Suprapubic skin (tissue), 4 donors: ENCODE measurements at places on chromosomes 12 and 14. TPM values are rescaled to one million over a fixed set of nuclear protein-coding genes. Genes with fewer than 3 reads are reported as not detected.

Gene KRT3
- not detected for total RNA-seq

Gene CIT
- 12.4 TPM for total RNA-seq

Gene NR4A1
- 141 TPM for total RNA-seq

Gene SLC10A1
- not detected for total RNA-seq

Gene NPFF
- total RNA-seq = not detected

Gene ZBTB42
- 6.9 TPM for total RNA-seq

Gene SERPINA5
- 4.5 TPM for total RNA-seq

Gene SLC39A2
- total RNA-seq = 46.7 TPM

Gene GPR135
- total RNA-seq = 1.3 TPM

Gene RERG
- total RNA-seq = 13.8 TPM

Gene TSPAN8
- 8.3 TPM for total RNA-seq

GRCh38 chr14:104597576-104597975, 7.0 kb downstream of the TMEM179 start:
- no peak for DNase-seq

- DNase-seq = no peak
These were observed 77.6 kb upstream of the SLC35F4 start for GRCh38 chr14:57943541-57943940.

DNA sequence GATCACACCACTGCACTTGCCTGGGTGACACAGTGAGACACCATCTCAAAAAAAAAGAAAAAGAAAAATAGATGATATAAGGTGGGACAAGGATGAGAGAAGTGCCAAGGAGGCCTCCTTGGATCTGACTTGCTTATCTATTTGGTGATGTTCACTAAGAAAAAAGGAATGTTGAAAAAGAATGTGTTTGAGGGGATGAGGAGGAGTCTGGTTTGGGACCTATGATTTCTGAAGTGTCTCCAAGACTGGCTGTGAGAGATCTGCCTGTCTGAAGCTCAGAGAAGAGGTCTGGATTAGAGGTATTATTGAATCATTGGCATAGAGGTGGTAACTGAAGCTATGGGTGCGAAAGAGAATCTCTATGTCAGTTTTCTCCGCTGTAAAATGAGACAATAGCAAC, 42.8 kb downstream of the BCAT1 start:
- DNase-seq = no peak

DNA sequence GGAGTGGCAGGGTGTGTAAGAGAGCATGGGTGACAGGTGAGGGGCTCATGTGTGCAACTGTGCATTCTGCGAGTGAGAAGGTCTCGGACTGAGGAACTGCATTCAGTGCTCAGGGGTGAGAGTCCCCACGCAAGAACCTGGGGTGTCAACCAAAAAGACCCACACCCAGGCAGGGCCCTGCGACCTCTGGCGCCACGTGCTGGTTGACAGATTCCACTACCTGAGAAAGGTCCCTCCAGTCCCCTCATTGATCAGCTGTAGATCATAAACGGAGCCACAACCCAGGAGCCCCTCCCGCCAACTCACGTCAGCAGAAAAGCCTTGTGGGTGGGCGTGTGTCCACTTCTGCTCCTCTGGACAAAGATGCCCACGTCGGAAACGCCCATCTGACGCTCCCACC, 98.7 kb downstream of the ASCL4 start:
- no peak for DNase-seq

- no peak for DNase-seq
These were observed 96.9 kb downstream of the FIGNL2 start for GRCh38 chr12:51751661-51752060.

GRCh38 chr12:6894321-6894720, 10.3 kb upstream of the LRRC23 start:
- DNase-seq = no peak

DNA sequence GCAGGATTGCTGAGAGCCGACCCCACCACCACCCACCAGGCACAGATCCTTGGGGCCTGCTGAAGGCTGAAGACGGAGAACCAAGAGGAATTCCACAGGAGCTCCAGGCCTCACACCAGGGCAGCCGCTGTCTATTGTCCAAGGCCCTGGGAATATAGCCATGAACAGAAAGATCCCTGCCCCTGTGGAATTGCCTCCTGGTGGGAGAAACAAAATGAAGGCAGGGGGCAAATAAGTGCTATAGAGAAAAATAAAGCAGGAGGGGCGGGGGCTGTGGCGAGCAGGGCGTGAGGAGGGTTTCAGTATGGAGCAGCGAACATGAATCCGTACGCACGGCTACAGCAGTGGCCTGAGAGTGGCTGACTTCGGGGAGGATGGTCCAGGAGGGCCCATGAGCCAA, 96.1 kb downstream of the EML1 start:
- no peak for DNase-seq

- DNase-seq = peak; percentile 44
These were observed 84.3 kb upstream of the DIO3 start for GRCh38 chr14:101476916-101477553.

GRCh38 chr12:105281694-105282049, 45.7 kb upstream of the APPL2 start:
- DNase-seq = no peak

DNA sequence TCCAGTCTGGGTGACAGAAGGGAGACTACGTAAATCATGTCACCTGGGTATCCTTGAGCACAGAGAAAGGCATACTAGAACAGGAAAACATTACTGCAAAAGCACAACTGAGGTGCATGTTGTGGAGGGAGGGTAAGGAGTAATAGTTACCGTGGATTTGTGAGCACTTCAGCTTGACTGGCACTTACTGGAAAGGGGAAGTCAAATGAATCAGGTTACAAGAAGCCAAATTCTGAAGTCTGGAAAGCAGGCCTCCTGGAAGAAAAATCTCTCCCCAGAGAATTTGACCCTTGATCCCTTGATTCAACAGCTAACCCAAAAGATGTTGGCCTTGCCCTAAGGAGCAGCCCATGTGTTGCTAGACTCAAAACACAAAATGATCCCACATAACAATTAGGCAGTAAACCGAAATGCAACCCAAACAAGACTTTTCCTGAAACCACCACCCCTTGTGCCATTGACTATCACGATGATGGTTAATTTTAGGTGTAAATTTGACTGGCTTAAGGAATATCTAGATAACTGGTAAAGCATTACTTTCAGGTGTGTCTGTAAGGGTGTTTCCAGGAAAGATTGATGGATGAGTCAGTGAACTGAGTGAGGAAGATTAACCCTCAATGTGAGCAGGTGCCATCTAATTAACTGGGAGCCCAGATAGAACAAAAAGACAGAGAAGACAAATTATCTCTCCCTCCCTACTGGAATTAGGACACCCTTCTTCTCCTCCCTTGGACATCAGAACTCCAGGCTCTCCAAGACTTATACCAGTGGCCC, 108.8 kb downstream of the SLC25A21 start:
- DNase-seq = no peak

GRCh38 chr14:97077253-97077653, 280.1 kb downstream of the VRK1 start:
- no peak for DNase-seq

DNA sequence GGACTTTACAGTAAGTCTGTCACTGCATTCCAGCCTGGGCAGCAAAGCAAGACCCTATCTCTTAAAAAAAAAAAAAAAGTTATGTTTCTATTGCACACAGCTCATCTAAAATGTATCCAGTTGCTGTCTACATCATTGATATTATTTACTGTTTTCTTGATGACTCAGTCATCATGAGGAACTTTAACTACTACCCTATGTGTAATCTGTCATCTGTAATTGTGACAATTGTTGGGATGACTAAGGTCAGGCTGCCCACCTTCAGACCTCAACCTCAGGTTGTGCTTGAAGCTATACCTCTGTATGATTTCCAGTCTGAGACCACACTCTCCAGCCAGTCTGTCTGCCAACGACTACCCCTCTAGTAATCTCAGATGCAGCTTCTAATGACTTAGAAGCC, 15.3 kb downstream of the PPP1R13B start:
- DNase-seq = no peak

DNA sequence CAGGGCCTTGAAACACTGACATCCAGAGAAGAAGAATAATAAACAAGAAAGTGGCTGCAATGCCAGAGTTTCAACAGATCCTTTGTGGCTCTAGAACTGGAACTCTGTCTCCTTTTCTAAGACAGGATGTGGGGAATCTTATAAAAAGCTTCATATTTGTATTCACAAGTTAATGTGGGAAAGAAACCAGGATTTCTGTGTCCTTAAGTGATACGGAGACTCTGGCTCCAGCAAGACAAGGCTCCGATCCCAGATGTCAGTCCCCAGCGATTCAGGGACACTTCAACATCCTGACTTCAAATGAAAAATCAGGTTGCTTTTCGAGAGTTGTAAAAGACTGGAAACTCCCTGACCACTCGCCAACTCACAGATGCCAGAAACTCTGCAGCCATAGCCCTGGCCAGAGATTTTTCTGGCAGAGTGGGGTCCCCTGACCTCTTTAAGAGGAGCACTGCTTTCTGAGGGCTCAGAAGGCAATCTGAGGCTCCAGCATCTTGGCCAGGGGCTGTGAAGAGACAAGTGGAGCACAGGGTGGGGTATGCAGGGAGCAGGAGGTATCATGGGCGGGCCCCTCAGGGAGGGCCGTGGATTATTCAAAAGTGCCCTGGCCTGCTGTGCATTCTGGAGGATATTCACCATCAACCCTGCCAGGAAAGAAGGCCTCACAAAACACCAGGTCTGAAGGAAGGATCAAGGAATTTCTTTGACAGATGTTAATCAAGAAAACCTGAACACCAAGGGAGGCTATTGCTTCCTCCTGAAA, 53.3 kb downstream of the TMX1 start:
- no peak for DNase-seq

- no peak for DNase-seq
These were observed 40.5 kb downstream of the DUSP6 start for GRCh38 chr12:89311703-89312293.

DNA sequence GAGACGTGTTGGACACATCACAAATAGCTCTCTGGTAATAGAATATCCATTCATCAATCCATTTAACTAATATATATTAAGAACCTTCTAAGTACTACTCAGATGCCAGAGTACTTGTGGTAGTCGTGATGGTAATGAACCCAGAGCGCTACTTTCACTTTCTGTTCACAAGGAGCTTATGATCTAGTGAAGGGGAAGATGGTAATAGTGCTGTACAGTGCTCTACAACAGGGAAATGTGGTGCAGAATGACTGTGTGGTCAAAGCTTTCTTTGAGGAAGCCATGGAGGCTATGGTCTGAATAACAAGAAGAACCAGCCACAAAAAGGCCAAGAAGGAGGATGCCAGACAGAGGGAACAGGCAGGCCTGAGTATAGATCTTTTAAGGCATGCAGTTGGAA, 212.0 kb downstream of the PTPRO start:
- DNase-seq = no peak

- DNase-seq = no peak
These were observed 67.2 kb upstream of the HMGA2 start for GRCh38 chr12:65756956-65757511.

DNA sequence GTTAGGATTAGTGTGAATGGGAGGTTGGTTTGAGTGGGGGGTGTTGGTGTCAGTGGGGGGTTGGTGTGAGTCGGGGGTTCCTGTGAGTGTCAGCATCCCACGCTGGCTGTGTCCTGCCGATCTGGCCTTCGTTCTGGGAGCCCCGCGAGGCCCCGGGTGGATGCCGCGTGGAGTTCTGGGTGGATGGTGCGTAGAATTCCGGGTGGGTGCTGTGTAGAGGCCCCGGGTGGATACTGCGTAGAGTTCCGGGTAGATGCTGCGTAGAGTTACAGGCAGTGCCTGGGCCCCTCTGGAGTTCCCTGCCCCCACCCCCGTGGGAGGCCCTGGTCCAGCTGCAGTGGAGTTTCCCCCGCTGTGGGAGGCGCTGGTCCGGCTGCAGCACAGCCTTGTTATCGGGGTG, 8.7 kb downstream of the NOC4L start:
- peak; percentile 58 for DNase-seq

DNA sequence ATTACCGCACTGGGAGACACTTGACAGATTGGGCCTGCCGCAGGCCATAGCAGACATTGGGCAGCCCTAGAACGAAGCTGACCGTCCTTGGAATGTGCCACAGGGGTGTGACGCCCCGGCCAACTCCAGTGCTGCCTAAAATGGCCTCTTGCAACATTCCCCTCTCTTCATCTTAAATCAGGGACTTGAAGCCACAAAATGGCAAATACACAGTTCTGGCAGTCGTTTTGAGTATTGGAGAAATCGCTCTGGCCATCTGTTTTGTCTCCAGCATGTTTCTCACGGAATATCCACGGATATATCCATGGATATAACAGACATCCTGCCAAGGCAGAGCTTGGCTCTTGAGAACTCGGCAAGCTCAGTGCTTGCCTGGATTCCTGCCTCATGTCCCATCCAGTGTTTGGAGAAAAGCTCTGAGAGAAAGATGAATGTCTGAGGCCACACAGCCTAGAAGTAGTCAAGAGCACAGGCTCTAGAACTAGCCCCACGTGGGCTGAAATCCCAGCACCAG, 158.4 kb downstream of the CHST11 start:
- no peak for DNase-seq

GRCh38 chr12:63319386-63319785, 168.4 kb upstream of the AVPR1A start:
- no peak for DNase-seq

DNA sequence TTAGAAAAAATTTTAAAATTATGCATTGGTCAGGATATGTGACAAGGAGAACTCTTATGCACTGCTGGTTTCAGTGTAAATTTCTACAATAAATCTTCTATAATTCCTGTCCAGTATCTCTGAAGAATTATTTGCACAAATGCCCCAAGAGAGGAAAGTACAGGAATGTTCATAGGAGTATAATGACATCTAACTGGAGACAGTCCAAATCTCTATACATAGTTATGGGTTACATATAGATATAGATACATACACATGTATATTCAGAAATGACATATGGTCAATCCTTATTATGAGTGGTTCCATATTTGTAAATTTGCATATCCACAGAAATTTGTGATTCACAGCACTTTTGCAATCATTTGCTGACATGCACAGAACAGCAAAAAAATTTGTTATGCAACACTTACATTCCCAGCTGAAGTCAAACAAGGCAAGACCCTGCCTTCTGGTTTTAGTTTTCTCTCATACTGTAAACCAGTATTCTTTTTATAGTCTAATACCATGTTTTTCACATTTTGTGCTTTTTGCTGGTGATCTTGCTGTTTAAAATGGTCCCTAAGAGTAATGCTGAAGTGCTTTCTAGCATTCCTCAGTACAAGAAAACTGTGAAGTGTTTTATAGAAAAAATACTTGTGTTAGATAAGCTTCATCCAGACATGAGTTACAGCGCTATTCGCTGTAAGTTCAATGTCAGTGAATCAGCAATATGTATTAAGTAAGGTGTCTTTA, 103.8 kb downstream of the SLC16A7 start:
- DNase-seq = no peak
